Cortex of kidney (tissue), 1 donor: ENCODE measurements at places on chromosomes 2 and 18.

- DNase-seq = no peak
Measured at GRCh38 chr2:149219856-149220255, 110.5 kb upstream of the LYPD6 start.

- no peak for DNase-seq
Measured at GRCh38 chr2:240426845-240427721, 8.4 kb upstream of the GPC1 start.

- no peak for DNase-seq
Measured at GRCh38 chr18:9478545-9478944, 3.2 kb downstream of the RALBP1 start.

DNA sequence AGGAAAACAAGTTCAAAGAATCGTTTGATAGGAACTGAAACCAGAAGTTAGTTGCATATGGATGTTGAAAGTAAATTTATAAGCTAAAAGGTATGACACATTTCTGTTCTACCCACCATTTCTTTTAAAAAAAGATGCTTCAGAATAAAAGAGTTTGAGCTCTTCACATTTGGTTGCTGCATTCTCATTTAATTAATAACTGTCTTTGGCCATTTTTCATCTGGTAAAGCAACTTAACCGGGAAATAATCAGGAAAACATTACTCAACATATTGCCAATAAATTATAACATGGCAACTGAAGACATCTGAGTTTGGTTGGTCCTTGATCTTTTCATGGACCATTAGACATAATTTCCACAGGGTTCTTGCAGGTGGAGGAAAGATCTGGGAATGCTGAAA, 180.2 kb upstream of the TWIST2 start:
- no peak for DNase-seq

GRCh38 chr2:19500126-19500525, 141.7 kb upstream of the OSR1 start:
- no peak for DNase-seq

DNA sequence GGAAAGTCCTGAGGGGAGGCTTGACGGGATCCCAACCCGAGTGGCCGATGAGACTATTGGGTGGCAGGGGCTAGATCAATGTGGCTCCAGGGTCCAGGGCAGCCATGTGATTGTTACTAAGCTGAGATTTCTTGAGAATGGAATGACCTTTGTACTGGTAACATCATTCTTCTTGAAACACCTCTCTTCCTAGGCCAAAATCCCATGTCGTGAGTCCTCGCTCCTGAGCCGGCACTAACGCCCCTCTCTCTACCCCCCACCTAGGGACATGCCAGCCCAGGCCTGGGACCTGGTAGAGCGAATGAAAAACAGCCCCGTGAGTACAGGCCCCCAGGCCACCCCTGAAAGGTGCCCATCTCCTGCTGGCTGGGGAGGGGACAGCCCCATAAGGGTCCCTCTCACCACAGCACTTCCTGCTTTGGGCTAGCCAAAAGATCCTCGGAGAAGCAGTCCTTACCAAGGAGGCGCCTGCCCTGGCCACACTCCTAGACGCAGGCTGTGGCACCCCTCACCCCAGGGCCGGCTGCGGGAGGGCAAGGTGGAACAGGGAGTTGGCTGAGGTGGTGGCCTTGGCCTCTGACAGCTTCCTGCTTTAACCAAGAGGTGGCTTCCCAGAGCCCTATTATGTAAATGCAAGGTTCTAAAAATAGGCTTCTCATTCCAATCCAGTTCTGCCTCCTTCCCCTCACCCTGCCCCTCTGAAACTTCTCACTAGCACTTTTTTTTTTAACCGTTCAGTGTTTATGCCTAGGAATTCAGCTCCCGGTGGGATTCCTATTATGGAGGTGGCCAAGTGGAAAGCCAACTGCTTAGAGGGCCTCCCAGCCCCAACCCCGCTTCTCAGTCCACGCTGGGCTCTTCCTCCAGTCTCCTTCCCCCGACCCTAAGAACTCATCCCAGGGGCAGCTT, 126.6 kb upstream of the PPP1CB start:
- DNase-seq = no peak

DNA sequence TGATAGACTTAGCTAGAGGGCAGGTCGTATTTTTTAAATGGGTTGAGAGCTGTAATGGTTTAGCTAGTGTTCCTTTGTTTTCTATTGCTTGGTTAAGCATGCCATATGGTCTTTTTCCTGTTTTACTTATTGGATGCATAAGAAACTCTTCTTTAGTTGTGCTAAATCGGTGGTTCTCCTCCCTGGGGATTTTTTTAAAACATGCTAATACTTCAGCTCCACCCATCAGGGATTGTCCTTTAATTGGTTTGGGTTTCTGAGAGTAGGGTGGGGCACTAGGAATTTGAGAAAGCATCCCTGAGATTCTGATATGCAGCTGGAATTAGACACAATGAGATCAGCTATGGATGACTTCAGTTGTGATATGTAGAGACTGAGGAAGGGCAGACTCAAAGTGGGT, 497.2 kb downstream of the THSD7B start:
- DNase-seq = no peak

DNA sequence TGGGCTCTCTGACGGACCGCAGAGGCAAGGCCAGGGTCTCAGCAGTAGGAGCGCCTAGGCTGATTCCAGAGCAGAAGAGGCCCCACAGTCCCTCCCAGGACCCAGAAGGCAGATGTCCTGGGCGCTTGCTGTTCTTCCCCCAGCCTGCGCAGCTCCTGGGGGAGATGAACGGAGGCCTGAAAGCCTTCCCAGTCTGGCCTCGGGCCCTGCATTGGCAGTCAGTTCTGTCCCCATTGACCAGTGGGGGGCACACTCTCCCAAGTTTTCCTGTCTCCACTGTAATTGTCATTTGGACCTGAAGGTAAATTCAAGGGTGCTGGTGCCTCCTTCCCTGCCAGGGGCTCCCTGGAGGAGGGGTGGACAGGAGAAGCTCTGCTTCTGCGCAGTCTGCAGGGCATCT, 345.7 kb downstream of the CYP26B1 start:
- DNase-seq = no peak

DNA sequence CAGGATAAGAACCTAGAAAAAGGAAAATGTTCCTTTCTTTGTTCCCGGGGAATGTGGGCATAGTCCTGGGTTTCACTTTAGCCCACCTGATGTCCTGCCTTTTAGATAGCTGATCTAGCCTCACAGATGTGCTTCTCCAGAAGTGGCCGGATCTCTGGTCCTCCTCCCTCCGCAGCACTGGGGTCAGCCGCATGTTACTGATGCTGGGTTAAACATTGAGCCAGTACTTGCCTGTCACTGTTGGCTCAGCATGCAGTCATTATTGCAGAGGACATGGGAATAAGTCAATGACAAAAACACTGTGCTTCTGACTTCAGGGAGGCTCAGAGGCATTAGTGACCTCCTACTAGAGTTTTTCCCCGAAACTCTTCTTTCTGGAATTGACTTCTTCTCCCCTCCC, 27.6 kb downstream of the NCK2 start:
- no peak for DNase-seq

DNA sequence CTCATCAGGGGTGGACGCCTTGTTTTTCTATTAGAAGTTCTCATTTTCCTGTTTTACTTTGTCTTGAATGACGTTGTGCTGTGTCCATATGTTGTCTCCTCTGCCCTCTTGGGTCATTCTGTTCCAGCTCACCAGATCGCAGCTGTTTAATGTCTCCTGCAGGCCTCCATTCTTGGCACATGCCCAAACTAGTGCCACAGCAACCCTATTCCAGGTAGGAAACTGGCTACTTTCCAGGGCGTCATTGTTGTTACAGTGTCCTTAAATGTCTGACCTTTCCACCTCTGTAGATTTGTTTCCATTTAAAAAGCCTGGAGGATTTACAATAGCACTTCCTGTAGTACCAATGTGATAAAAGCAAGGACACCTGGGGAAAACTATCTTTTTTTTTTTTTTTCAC, 500.7 kb downstream of the METTL4 start:
- DNase-seq = no peak

- DNase-seq = no peak
Measured at GRCh38 chr2:109604597-109604996, 9.2 kb downstream of the SEPTIN10 start.

- no peak for DNase-seq
Measured at GRCh38 chr2:191607096-191607495, 70.8 kb upstream of the NABP1 start.

- DNase-seq = no peak
Measured at GRCh38 chr2:109384308-109385271, 229.2 kb downstream of the SEPTIN10 start.

GRCh38 chr2:37291680-37292079, 33.0 kb downstream of the PRKD3 start:
- DNase-seq = no peak

- DNase-seq = no peak
Measured at GRCh38 chr2:102284611-102285010, 26.8 kb upstream of the IL1RL1 start.

DNA sequence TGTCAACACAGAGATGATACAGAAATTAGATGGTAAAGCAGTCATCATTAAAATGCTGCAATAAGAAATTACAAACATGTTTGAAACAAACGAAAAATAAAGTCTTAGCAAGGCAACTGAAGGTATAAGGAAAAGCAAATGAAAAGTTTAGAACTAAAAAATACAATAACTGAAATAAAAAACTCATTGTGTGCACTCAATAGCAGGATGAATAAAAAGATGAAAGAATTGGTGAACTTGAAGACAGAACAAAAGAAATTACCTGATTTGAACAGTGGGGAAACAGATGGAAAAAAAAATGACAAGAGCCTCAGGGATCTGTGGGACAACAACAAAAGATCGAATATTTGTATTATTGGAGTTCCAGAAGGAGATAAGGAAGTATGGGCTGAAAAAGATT, 46.5 kb downstream of the TSN start:
- DNase-seq = no peak

GRCh38 chr2:37615804-37616676, 55.4 kb downstream of the CDC42EP3 start:
- no peak for DNase-seq

- no peak for DNase-seq
Measured at GRCh38 chr2:198232281-198232680, 427.9 kb downstream of the PLCL1 start.

GRCh38 chr2:31328026-31328425, 86.5 kb downstream of the XDH start:
- no peak for DNase-seq

- no peak for DNase-seq
Measured at GRCh38 chr2:72894514-72894913, 7.3 kb downstream of the SPR start.

GRCh38 chr2:109448946-109449788, 164.6 kb downstream of the SEPTIN10 start:
- DNase-seq = no peak

GRCh38 chr2:58107803-58108710, 61.5 kb downstream of the VRK2 start:
- no peak for DNase-seq

DNA sequence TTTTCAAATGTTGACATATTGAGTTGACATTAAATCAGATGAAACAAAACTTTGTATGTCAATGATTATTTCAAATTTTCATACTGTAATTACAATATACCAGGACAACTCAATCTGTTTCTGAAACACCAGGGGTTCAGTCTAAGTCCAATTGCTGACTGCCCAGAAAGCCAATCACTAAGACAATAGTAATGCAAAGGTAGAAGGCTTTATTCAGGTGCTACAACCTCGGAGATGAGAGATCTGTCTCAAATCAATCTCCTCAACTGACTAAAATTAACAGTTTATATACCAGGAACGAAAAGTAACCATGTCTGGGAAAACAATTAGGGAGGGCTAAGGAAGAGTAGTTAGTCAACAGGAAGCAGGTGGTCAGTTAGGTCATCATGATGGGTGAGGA, 1400.4 kb downstream of the SUCLG1 start:
- DNase-seq = no peak

- DNase-seq = no peak
Measured at GRCh38 chr2:20666005-20666303, 990 bp upstream of the GDF7 start.

GRCh38 chr2:203280428-203281064, 41.7 kb downstream of the CYP20A1 start:
- DNase-seq = no peak

DNA sequence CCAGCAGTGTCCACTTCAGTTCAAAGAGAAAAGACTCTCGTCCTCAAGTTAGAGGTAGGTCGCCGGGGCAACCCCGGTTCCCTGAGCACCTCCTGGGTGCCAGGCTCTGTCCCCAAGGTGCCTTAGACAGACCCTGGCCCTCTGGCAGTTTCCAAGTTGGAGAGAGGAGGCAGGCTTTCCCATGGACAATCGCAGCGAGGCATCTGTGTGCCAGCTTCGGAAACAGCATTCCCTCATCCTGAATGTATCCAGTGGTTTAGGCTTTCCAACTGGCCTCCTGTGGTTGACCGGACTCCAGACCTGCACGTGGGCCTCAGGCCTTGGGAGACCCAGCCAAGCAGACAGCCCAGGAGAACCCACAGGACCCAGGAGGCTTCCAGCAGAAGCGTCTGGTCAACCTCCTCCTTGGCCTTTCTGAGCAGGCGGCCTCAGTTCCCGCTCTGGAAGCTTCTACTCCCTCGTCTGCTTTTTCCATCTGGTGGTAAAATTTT, 70.3 kb downstream of the KCNF1 start:
- no peak for DNase-seq

DNA sequence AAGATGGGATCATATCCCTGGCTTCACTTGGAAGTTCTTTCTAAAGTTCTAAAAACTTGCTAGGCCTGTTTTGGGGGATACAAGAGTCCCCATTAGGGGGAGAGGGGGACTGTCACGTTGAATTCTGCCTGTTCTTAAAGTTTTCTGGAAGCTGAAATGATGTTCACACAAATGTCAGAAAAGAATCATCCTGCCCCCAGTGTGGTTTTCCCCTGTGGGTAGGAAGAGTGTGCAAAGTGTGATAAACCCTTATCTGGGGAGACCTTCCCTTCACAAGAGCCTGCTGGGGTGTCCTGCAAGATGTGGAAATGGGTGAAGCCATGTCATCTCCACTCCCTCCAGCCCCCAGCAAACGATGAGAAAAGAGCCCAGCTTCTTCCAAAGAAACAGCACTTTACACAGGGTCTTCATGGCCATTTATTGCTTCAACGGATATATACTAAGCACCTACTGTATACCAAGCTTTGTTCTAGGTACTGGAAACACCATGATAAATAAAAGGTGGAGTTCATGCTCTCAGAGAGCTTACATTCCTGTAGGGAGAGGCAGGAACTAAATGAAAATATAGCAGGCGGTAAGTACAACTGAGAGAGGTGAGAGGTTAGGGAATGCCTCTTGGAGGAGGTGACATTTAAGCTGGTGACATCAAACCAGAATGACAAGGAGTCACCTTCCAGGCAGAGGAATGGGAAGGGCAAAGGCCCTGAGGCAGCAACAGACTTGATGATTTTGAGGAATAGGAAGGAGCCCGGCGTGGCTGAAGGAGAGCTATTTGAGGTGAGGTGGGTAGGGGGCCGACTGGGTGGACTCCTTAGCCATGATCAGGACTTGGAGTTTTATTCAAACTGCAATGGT, 1.6 kb downstream of the MFSD2B start:
- no peak for DNase-seq

GRCh38 chr2:101533561-101534148, 58.7 kb upstream of the RFX8 start:
- no peak for DNase-seq

DNA sequence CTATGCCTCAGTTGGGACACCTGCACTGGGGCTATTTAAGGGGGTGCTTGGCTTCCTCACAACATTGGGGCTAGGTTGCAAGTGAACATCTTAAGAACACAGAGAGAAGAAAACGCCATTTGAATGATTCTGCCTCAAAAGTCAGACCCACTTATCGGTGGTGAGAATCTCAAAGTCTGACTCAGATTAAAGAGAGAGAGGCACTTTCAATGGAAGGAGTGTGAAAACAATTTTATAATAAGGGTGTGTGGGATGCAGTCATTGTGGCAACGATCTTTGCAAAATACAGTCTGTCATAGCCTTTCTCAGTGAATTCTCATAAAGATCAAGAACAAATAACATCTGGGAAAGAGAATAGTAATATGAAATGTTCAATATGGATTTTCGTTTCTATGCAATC, 41.8 kb downstream of the CCDC102B start:
- no peak for DNase-seq
